ENCODE measurements at places on chromosomes 1 and 21.

DNA sequence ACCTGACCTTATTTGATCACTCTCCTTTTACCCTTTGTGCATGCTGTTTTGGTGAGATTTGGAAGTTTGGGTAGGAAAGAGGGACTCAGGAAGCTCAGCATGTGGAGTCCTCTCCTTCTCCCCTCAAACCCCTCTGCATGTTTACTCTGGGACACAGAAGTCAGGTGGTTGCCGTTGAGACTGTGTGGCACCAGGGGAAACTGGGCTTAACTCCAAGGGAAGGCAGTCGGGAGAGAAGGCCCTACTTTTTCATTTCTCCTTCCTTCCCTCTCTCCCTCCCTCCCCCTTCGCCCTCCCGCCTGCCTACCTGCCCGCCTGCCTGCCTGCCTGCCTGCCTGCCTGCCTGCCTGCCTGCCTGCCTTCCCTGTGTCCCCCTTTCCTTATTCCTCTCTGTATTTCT lies 34.8 kb upstream of the TTC22 start:
- no peak for DNase-seq

- no peak for DNase-seq
These were observed 18.7 kb upstream of the SLAMF1 start for GRCh38 chr1:160665330-160666078.

GRCh38 chr1:119966681-119967080 lies 70.4 kb upstream of the ADAM30 start:
- no peak for DNase-seq

- no peak for DNase-seq
These were observed 31.1 kb downstream of the ERI3 start for GRCh38 chr1:44323947-44324346.

- no peak for DNase-seq
These were observed 128.5 kb downstream of the DNM3 start for GRCh38 chr1:171969813-171970212.

DNA sequence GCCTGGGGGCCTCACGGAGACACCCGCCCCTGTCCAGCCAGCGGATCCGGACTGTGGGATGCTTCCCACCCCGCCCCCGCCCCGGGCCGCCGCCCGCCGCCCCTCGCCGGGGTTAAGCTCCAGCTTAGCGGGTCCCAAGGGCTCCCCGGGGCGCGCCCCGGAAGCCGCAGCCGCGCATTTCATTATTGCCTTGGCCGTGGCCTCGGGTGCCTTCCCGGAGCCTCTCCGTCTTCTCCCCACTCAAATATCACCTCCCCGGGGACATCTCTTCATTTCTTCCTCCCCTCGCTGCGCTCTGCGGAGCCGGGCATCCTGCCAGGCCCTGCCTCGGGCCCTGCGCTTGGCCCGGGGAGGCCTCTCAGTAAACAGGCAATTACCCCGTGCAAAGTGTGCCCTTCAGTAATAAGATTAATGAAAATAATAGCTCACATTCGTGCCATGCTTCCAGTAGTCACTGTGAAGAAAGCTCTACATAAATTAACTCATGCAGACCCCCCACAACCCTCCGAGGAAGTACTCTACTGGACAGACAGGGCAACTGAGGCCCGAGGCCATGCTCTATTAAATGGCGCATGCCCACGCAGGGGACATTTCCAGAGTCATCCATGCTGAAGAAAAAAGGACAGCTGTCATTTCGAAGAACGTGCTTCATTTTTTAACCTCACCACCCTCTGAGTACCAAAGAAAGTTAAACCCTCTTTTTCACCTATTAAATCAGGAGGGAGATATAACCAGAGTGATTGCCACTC lies 49.9 kb upstream of the LAPTM5 start:
- DNase-seq, result no peak

- DNase-seq, result no peak
These were observed 29.5 kb downstream of the TLCD4 start for GRCh38 chr1:95146637-95147036.

DNA sequence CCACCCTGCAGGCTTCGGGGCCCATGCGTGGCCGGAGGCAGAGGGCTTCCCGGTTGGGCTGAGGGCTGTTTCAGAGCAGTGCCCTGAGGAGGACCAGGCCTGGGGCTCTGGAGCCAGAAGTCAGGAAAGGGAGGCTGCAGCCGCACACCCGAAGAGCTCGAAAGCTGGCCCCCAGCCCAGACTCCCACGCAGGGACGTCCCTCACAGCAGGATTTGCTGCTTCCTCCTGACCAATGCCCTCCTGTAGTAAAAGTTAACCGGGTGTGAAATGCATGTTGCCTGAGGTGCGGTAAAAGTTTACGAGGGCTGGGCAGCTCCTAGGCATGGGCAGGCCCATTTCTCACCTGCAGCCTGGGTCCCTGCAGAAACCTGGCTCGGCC lies 101.5 kb upstream of the ARHGEF16 start:
- DNase-seq, result no peak

DNA sequence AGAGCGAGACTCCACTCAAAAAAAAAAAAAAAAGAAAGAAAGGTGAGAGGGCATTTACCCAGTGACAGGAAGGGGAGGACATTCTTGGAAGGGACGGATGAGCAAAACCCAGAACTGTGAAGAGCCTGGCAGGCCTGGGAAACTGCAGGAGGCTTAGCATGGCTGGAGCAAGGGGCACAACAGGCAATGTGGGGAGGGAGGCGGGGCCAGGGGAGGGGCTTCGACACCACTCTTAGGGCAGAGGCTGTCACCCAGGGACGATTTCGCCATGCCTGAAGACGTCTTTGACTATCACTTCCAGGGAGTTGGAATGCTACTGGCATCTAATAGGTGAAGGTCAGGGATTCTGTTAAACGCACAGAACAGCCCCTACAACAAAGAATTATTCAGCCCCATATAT lies 184.0 kb downstream of the HUNK start:
- no peak for DNase-seq

- DNase-seq, result no peak
These were observed 35.2 kb upstream of the B3GALT2 start for GRCh38 chr1:193221651-193222050.

DNA sequence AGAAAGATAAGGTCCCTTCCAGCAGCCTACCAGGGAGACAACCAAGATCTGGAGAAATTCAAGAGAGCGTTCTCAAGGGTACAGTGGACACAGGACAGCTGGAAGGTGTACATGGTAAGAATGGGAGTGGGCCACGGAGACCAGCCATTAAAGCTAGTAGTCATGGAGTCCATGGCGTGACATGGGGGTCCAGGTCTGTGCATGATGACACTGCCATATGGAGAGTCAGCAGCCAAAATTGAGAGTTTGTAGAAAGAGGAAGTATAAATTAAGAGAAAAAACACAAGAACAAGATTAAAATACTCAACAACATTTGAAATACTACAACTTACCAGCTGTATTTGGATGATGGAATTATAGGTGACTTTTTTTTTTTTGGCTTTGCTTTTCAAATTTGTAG lies 7.9 kb upstream of the LORICRIN start:
- DNase-seq, result no peak

DNA sequence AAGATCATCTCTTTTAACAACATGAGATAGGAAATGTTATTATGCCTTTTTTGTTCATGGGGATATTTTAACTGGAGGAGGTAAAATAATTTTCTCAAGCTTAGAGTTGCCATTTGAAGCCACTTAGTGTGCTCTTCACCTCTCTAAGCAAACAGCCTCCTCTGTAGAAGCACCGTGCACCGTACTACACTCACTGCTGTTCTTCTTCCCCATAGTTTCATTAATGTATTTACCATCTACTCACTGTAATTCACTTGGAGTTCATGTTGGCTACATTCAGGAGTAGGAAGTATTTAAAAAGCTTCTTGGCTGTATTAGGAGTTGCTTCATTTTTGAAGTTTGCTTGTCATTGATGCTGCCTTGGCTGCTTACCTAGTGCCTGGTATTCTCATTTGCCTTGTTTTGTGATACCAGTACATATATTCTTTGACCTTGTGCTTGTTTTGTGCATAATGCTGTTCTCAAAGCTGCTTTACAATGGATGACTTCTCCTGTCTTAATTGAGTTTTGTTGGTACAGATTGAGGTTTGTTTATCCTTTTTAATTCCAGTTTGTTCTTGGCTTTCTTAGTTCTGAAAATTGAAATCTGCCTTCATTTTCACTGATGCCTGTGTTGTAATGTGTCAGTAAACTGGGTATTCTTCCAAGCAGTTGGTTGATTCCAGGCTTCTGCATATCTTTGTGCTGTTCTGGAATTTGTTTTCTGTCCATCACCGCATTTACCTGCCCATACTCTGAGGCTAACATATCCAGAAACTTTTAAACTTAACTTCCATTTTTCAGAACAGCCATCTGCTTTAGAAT lies 240.4 kb downstream of the HMCN1 start:
- no peak for DNase-seq

DNA sequence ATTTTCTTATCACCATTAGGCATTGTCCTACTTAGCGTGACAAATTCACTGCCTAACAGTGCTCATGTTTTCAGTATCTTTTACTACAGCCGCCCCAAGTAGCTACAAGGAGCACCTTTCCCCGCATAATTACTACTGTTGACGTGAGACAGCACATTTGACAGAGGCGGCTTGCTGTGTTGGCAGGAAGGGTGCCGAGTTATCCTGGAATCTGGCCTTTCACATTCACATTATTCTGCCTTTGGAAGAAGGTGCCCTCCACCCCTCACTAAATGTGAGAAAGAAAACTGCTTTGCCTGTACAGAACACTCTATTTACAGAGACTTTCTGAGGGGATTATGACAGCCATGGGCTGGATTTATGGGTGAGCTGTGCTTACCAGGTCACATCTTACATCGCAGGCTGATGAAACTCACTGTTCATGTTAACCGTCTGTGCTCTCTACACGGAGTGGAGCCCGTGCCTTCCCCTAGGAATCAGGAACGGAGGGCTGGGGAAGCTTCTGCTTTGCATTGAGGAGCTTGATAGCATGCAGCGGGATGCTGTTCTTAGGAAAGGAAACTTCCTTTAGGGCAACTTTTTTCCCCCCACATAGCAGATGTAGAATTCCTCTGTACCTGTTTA lies 148.0 kb upstream of the ZRANB2 start:
- no peak for DNase-seq

- DNase-seq, result no peak
These were observed 344.6 kb downstream of the RYR2 start for GRCh38 chr1:237386362-237387143.

- DNase-seq, result no peak
These were observed 3.5 kb upstream of the PRAMEF12 start for GRCh38 chr1:12769976-12770505.

GRCh38 chr1:90114521-90115141 lies 119.7 kb downstream of the ZNF326 start:
- no peak for DNase-seq

DNA sequence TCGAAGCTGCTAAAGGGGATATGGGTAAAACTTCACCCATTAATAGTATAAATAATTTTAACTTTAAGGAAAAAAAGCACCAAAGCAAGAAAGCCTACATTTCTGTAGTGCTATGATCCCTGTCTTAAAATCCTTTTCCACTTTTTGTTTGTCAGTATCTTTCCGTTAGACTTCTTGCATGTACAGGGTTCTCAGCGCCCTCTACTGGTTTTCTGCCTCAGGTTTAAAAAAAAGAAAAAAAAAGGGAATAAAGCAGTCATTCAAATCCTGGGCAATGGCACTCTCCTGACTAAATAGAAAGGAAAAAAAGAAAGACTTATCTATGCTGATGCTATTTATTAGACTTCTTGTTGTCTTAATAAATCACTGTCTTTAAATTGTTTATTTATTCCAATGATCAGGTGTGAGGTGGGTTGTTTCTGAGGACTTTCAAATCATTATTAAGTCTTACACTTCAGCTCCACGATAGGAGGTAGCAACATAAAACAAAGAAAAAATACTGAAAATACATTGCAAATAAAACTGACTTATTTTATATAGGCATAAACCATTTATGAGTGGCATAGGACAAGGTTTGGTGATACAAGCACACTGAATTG lies 475.4 kb upstream of the NR5A2 start:
- DNase-seq, result no peak

GRCh38 chr1:178563099-178563820 lies 50.4 kb downstream of the TEX35 start:
- no peak for DNase-seq

DNA sequence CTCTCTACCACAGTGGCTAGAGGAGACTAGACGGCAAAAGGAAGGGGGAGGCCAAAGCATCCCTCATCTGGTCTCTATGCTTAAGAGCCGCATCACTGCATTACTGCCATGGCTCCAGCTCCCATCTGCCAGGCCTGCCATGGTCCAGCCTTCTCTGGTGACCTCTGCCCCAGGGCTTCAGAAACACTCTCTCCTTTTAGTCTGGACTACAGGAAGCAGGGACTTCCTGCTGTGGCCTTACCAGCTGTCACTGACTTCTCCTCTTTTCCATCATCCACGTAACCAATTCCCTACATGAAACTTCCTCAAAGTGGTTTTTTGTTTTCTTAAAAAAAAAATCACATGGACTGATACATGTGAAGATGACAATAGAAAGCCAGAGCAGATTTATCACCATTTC lies 323.1 kb upstream of the NFIA start:
- no peak for DNase-seq

DNA sequence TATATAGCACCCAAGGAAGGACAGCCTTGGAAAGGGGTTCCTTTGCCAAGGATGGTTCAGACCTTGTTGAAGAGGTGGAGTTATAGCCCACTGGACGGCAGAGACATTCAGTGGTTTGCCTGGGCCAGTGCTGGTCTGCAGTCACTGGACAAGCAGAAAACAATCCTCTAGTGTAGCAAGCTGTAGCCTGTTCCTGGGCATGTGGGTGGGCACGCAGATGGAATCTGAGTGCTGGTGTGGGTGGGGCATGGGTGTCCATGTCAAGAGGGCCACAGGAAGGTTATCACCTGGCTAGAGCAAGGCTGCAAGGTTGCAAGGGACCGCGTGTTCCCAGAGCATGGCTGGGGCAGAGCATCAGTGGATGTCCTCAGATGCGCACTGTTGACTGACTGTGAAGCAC lies 244.7 kb downstream of the PTPRU start:
- no peak for DNase-seq

DNA sequence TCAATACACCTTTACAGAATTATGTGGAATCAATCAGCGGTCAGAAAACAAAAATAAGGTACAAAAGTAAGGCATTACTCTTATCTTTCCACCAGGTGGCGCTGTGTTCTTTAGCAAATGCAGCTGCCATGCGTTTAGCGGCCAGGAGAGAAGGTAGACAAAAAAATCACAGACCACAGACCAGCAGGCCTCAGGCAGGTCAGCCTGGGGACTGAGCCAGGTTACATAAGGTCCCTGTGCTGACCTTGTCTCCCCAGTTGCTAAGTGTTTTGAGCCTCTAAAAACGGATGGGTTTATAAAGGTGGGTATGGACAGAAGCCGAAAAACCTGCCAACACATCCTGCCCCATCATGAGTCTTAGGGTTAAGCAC lies 2.8 kb downstream of the RGS16 start:
- DNase-seq, result peak; percentile 16

- DNase-seq, result no peak
These were observed 23.2 kb downstream of the CD1D start for GRCh38 chr1:158203693-158204457.
